ENCODE measurements at places on chromosomes 3 and 15.
A peak's percentile ranks its signal among the peaks of the same experiment; 100 is the strongest.

DNA sequence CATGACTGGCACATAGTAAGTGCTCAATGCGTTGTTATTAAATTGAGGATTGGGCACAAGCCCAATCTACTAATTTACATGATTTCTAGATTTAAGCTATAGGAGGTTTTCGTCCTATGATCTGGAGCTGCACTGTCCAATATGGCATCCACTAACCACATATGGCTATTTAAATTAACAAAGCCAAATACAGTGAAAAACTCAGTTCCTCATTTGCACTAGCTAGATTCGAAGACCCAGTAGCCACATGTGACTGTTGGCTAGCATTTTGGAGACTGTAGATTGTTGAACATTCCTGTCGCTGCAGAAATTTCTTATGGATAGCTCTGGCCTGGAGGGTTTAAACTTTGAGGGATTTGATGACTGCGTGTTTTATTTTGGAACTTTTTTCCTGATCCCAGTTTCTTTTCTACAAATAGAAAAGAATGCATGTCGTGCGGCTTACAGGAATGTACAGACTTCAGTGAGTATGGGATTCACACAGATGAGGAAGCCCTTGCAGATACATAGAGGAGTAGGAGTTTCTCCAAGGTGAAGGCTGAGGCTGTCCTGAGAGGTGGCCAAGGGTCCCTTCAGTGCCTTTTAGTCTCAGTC is 82.8 kb downstream of the SLCO3A1 start:
- DNase-seq: no peak

- no peak for DNase-seq
Observed at GRCh38 chr15:94122516-94122915, 108.8 kb upstream of the MCTP2 start.

DNA sequence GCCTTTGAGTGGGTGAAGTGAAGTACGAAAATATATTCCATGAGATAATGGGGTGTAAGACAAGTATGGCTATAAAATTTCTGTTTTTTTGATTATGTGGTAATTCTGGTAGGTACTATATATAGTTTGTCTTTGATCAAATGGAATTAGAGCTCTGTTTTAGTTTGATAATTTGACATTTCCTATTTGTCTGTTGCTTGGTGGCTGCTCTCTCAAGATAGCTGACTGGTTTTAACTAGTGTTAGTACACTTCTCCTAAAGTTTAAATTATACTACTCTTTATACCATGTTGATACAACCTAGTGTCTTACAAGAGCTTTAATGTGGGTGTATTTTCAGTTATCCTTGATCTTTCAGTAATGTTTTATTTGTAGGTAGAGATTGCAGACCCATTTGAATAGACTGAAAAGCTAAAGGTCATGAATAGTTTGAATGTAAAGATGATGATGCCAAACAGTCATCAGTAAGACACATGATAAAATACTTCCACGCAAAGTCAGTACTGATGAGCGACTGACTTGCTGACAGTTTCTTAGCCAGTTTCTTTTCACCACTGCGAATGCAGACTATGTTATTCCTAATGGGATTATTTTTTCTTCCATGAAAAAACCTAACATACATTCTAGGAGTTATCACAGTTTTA is 15.2 kb downstream of the SACM1L start:
- DNase-seq: no peak

DNA sequence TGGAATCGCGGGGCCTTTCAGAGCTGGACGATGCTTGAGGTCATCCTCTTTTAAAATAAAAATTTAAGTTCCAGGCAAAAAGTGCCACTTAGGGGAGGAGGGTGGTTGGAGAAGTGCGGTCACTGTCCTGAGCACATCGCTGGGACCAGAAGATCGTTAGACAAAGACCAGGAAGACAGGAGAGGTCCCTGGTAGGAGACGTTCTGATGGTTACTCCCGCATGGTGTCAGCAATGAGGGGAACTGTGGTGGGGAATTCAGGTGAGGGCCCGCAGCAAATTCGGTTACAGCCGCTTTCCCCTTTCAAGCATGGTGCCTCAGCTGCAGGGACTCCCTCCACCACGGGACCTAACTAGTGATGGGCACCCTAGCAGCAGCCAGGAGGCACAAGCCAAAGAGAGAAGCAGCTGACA is 1.0 kb upstream of the ISY1 start:
- DNase-seq: peak; percentile 51

GRCh38 chr15:52658955-52659354 is 20.2 kb downstream of the ATOSA start:
- peak; percentile 87 for DNase-seq

GRCh38 chr3:154324919-154325318 is 632 bp upstream of the DHX36 start:
- DNase-seq: no peak

GRCh38 chr3:174477491-174477890 is 381.6 kb upstream of the NAALADL2 start:
- no peak for DNase-seq

- DNase-seq: no peak
Observed at GRCh38 chr3:24047513-24047912, 102.4 kb downstream of the NR1D2 start.

DNA sequence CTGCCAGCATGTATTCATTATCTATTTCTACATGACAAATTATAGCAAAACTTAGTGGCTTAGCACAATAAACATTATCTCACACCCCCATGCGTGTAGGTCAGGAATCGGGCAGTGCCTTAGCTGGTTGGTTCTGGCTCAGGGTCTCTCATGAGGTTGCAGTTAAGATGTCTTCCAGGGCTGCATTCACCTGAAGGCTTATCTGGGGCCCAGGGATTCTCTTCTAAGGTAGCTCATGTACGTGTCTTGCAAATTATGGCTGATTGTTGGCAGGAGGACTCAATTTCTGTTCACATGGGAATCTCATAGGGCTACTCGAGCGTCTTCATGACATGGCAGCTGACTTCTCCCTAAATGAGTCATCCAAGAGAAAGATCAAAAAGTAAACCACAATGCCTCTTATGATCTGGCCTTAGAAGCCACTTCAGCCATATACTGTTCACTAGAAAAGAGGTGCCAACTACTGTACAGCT is 42.9 kb upstream of the TSC22D2 start:
- DNase-seq: peak; percentile 36

DNA sequence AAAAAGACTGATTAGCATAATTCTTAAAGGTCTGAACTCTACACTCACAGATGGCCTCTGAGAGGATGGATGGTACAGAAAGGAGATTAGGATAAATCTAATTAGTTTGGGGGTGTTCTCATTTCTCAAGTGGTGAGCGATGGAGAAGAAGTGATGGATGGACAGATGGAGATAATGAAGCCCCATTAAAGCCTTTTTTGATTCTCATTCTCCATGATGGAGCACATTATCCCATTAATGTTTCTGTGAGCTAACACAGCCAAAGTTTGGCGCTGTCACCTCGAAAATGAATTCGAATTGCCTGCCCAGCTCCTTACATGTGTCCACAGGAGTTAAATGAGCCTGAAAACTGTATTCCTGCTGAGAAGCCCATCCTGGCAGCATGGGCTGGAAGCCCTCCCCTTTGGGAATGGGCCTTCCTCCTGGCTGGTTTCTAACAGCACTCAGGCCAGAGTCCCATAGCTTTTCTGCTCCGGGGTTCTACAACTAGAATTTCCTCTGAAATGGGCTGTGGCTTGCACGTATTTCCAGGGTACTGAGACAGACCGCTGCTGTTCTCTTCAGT is 726.0 kb upstream of the CFAP20DC start:
- DNase-seq: no peak

- DNase-seq: no peak
Observed at GRCh38 chr3:129310111-129311011, 31.7 kb downstream of the HMCES start.

DNA sequence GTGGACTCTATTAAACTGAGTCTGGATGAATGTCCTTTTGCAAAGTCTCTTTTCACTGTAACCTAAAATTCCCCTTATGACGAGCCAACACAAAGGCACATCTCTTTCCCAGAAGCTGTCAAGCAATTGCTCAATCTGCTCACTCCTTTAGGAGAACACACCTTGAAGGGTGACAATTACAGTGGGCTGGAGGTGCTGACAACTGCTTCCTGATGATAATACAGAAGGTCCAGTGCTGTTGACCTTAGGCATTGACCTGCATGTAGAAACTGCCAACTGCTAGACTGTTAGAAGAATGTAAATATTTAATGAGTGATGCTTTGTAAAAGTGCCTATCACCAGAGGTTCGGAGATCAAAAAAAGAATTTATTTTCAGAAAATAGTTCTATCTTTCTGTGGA is 757.7 kb downstream of the GRM7 start:
- no peak for DNase-seq

GRCh38 chr3:111541391-111541790 is 606 bp upstream of the CD96 start:
- DNase-seq: no peak

DNA sequence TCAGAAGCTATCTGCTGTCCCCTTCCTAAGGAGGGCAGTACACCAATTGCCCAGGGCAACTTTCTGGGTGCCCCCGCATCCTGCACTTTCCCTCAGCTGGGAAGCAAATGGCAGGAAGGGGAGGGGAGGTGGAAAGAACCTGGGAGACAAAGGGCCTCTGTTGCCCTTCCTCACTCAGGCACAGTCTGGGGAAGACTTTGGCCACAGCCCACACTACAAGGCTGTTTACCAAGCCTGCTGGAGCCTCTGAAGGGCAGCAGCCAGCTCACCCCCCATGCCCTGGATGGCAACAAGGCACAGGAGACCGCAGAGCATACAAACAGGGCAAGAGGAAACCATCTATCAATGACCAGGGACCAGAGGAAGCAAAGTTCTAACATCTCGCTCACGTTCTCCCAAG is 42.4 kb downstream of the ARRDC4 start:
- no peak for DNase-seq

- no peak for DNase-seq
Observed at GRCh38 chr3:99388780-99389179, 249.6 kb upstream of the COL8A1 start.

DNA sequence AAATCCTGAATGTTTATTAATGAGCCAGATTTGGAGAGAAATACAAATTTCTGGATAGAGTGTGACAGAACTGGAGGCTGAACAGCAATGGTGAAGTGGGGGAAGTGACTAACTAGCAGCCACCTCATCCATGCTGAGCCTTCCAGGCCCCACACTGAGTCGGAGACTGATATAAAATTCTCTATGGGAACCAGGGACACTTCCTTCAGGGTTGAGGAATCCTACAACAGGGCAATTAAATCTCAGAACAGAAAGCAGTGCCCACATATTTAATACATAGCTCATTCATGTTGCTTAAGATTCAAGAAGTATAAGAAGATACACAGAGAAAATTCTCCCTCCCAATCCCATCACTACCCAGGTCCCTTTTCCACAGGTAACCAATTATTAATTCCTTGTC is 49.3 kb downstream of the HACD2 start:
- DNase-seq: no peak

DNA sequence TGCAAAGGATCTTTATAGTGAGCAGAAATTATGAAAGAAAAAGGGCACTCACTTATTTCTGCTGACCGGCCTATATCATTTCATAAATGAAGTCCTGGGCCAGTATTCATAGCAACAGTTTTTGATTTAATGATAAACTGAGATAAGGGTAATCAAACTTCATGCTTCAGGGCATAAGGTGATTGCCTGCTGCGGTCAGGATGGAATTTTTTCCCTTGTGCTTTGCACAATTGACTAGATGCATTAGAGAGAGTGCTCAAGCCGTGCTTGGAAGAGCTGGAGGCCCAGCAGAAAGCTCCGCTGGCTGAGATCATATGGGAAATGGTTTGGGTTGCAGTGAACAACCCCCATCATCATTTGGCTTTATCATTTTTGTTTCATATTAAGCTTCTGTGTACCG is 10.4 kb downstream of the SEMA6D start:
- DNase-seq: no peak

- DNase-seq: no peak
Observed at GRCh38 chr15:101503296-101503599, 13.7 kb upstream of the PCSK6 start.

DNA sequence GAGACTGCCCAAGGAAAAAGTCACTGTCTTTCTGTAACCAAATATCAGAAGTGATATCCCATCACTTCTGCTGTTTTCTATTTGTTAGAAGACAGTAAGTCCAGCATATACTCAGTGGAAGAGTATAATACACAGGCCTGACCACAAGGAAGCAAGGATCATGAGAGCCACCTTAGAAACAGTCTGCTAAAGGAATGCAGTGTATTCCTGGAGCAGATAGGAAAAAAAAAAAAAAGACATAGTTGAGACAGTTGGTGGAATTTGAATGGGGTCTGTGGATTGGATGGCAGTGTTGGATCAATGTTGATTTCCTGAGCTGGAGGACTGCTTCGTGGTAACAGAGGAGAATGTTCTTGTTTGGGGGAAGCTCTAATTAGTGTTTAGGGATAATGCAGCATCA is 26.5 kb upstream of the FBXL2 start:
- DNase-seq: no peak

- DNase-seq: no peak
Observed at GRCh38 chr15:60722328-60723112, 243.6 kb upstream of the ICE2 start.

DNA sequence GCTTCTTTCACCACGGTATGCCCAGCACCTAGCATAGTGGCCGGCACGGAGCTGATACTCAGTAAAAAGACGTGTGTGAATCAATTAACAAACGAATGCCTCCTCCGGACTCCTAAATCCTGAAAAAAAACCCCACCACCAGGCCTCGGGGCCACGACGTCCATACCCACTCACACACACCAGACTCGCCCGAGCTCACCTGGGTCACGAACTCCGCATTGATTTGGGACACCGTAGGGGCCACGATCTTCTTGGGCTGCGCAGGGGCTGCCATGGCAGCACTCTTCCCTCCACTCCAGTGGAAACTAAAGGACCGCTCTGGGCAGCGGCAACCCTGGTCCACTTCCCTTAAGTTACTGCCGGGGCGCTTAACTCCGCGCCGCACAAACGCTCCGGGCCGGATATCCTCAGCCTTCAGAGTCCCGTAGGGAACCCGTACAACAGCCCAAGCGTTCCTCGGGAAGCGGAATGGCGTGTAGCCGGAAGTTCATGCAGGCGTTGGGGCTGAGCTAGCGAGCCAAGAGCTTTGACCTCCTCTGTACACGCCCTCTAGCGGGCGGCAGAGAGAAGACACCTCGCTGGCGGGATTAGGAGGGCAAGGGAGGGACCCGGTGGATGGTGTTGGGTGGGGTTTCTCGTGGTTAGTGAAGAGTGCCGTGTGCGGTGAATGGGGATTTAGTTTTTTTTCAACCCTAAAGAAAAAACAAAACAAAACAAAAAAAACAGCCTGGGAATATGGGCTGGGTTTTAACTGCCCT is at the start of gene AQR:
Gene AQR, minus strand, starts transcription at position 403 of the 758 bp plus-strand sequence. Its CDS starts 129 bp downstream, at position 274.
- DNase-seq: peak; percentile 97

DNA sequence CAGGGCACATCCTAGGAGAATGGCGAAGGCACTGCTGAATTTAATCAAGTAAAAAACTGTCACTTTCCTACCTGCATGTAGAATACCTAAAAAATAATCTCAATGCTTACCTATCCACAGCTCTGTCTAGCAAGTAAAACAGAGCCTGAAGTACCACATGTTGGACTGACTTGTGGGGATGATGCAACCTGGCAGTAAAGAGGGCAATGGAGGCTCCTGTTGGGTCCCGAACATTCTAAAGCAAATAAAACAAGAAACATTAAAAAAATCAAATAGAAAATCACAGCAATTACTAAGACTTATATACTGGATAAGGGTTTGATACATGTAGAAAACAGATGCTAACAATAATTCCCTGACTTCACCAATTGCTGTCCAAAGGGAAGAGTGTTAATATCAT is 56.1 kb downstream of the PTPN9 start:
- no peak for DNase-seq
